ENCODE measurements at places on chromosomes 1 and 21.

GRCh38 chr1:34460193-34460592, 283.5 kb downstream of the C1orf94 start:
- peak; percentile 50 for DNase-seq

DNA sequence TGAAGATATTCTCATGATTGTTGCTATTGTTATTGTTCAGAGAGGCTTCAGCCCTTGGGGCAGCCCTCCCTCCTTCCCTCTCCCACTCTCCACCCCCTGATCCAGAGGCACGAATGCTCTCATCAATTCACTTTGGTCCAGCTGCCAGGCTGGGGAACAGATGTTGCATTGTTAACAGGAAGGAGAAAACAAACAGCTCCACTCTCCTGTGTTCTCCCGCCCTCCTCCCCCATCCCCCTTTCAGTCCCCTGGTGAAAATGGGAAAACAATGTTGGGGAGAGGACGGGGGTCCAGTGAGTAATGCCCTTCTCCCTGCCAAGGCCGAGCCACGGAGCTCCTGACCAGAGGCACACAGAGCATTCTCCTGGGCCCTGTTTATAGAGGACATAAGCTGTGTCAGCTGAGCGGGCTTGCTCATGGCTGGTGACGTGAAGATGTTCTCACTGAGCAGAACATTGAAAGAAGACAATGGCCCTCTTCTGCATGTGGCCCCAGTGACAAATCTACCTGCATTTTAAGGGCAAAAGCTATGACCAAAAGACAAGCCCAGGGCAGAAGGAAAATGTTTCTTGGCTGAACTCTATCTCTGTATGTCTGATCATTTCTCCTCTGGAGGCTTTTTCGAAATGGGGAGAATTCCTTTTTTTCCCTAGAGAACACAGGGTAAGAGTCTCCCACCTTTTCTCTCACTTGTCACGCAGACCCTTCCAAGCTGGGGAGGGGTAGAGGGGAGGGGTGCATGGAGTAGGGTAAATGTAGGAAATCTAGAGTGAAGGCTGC, 111.7 kb downstream of the GLUL start:
- DNase-seq, result no peak

DNA sequence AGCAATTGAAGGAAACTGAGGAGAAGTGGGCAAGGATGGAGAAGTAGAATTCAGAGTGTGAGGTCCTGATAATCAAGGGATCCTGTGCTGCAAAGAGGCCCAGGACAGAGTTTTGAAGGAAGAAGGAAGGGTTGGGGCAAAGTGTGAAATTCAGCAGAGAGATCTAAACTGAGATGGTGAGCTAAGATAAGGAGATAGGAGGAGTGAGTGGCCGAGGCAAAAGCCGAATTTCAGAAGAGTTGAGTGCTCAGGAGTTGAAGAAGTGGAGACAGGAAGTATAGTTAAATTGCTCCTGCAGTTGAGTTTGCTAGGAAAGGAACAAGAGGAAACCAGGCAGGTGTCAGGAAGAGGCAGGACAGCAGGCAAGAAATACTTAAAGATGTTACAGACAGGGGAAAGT, 16.4 kb upstream of the MAPKAPK2 start:
- no peak for DNase-seq

DNA sequence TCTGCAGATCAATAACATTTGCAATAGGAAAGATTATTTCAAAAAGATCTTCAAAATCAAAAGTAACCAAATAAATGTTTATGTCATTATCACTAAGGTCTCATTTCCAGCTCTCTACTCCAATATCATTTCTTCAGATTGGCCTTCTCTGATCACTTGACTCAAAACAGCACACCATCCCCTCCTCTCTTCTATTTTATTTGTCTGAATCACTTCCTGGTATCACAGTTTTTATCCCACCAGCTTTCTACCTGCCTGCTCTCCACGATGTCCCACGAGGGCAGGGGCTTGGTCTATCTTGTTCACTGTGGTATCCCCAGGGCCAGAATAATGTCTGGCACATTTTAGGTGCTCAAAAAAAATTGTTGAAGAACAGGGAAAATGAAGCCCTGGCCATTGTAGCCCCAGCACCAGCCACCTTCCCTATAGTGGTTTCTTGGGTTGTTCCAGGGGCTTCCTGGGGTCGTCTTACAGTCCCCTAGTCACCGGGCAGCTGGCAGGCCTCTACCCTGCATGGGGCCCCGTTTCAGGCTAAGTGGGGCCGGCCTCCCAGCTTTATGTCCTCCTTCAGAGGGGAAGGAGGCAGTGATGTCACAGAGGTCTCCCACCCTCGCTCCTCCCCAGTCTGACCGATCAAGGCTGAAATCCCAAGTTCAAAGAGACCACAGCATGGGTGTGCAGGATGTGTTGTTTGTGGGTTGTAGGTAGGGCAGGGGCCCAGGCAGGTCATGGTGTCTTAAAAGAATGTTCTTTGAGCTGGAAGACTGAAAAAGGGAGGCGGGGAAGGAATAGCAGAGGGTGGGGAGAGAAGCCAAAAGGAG, 3.5 kb upstream of the PADI1 start:
- peak; percentile 13 for DNase-seq

DNA sequence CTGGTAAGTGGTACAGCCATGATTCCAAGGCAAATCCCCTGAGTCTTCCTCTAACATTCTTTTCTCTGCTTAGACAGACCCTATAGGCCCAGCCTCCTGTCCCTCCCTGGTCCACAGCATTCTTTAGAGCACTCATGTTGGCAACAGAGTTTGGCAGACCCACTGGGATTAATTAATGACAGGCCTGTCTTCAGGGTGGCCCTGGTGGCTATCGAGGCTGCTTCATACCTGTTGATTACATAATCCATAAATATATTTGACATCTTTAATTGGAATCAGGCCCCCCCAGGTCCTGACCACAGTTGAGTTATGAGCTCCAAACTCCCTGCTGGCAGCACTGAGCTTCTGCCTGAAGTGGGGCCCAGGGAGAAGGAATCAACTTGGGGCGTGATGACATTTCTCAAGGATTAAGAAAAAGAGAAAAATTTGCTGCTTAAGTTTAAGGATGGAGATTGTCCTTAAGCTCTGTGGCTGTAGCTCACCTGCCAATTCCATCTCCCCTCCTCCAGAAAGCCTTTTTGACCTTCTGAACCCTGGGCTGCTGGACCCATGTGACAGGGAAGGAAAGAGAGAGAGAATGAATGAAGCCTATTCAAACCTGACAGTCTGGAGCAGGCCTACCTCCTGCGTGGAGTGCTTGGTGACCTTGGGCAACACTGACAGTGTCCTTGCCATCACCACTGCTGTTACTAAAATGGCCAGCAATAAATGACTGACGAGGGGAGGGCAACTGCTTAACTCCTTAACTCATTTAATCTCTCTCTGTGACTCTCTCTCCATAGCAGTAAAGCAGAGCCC, 156.6 kb downstream of the TRABD2B start:
- DNase-seq, result no peak

GRCh38 chr1:61337981-61338848, 255.9 kb downstream of the NFIA start:
- DNase-seq, result no peak

GRCh38 chr1:208509072-208509471, 264.9 kb upstream of the PLXNA2 start:
- DNase-seq, result no peak

DNA sequence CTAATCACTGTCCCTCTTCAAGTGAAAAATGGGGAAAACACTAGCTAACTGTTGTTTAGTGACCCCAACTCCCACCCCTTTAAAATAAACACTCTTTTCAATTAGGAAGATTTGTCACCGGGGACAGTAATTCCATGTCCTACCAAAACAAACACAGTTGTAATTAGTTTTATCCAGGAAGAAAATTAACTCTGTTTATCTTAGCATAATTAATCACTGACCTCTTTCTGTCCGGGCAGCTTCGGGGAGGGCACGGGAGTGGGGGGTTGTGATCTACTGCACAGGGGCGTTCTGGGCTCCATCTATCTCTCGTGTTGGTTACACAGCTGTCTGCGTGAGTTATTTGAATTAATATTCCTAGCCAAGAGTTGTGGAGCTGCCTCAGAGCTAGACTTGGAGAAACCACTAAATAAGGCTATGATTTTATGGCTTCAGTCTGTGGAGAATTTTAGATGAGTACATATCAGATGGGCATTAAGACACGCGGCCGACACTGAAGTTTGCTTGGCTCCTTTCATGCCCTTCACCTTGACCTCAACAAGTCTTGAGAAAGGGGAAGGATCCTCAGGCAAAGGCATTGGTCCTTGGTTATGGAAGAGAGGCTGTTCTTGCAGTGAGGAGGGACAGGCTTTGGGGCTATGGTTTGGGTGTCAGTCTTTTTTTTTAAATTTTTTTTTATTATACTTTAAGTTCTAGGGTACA, 102.0 kb upstream of the TRABD2B start:
- DNase-seq, result no peak

DNA sequence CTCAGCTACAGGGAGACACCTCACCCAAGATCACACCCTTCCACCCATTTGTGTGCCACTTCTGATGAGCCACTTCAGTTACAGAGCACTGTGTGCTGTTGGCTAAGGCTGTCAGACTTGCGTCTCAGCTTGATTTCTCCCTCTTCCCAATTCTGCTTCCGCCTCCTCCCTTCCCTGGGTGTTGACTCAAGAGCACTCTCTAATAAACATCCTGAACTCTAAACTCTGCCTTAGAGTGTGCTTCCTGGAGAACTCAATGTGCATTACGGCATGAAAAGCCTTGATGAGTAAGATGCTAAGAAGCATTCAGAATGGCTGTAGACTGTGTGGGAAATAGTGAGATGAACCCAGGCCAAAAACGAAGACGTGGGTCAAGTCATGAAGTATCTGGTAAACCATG, 54.9 kb upstream of the S1PR1 start:
- DNase-seq, result no peak

DNA sequence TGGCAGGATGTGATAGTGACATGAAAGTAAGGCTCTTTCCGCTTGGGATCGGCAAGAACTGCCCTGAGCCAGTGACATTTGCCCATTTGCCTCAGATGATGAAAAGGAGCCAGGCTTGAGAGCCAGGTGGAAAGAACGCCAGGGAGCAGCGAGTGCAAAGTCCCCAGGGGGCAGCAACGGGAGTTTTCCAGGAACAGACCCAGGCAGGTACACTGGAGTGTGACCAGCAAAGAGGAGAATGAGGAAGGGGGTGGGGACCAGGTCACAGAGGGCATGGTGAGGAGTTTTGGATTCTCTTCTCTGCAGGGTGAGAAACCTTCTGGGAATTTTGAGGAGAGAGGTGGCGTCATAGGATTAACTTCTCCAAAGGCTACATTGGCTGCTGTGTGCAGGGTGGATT, 10.8 kb upstream of the ETS2 start:
- DNase-seq, result no peak

- no peak for DNase-seq
Measured at GRCh38 chr1:15667362-15667761, 16.8 kb upstream of the PLEKHM2 start.

DNA sequence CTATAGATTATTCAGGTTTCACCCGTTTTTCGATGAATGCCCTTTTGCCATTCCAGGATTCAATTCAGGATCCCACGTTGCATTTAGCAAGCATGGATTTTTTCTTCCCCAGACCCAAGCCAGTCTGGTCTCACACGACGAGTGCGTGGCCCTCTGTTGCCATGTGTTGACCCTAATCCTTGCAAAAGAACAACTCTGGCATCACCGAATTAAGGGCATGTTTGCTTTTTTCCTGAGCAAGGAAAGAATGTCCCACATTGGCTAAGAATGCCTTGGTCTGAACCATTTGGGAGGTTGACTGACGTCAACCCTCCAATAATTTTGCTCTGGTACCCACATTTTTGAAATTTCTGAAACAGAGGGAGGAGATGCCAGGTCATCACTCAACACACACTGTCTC, 153.0 kb upstream of the WNT4 start:
- no peak for DNase-seq

DNA sequence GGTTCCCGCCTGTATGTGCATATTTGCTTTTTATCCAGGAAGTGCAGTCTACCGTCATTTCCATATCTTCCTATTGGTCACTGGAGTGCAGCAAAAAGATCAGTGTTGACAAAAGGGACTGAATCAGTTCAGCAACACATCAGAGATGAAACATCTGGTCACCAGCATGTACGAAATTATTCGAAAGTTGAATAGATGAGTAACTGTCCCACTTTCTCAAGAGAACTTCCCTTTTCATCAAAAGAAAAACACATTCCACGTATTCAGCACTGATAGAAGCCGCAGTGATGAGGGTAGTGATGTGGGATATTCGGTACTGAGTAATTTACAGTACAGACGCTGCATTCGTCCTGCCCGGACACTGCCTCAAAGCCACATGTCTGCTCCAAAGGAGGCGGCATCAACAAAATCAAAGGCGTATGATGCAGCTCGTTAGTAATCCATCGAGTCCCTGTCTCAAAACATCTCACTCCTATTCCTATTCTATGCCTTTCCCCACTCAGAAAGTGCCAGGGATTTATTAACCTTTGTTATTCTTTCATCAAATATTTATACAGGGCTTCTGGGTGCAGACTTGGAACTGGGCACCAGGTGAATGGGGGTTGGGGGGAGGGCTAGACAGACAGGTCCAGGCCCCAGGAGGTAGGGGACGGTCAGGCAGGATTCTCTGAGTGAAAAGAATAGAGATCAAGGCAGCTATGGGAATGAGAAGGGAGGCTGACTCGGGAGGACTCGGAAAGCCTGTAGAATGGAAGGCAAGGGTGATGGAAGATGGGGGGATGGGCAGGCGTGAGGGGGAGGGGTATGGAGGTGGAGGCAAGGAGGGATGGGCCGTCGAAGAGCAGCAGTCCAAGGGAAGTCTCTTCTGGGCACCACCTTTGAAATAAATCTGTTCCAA, 79.5 kb upstream of the SLC45A1 start:
- no peak for DNase-seq

GRCh38 chr1:78493451-78493850, 2.7 kb downstream of the PTGFR start:
- no peak for DNase-seq
